ENCODE measurements at places on chromosomes 3 and 15. TPM values are rescaled to one million over a fixed set of nuclear protein-coding genes. Genes with fewer than 3 reads are reported as not detected.

- no peak for DNase-seq
These were observed 33.7 kb upstream of the ALCAM start for GRCh38 chr3:105332961-105333360.

DNA sequence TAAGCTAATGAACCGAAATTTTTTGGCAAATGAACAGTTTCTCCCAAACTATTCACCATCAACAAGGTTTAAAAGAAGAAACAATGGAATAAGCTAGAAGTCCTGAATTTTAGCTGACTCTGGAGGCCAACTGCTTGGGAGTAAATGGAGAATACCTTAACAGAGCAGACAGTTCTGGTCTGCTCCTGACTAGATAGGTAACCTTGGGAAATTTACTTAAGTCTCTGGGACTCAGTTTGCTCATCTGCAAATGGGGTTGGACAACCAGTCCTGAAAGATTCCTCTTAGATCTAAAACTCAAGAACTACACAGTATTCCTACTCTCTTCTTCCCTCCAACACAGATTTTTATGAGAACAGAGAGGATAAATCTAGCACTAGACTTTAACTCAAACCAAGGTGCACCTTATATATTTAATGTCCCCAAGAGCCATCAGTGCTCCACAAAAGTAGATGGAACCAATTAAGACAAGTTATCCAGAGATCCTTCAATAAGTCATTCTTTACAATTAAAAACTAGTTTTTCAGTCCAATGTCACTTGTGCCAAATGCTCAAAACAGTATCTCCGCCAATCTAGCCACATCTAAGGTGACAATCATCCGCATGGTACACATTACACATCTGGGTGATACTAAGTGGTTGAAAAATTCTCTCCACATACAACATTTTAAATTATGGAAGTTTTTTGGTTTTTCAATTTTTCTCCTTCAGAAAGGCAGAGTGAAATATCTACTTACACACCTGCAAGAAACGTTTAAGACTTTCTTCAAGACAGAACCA lies 1.5 kb downstream of the RHOA start:
- DNase-seq: no peak

- no peak for DNase-seq
These were observed 26.4 kb upstream of the RPS17 start for GRCh38 chr15:82566690-82567089.

GRCh38 chr3:128846486-128846891 lies 32.9 kb upstream of the ACAD9 start:
- DNase-seq: no peak

- no peak for DNase-seq
These were observed 101.8 kb downstream of the ST8SIA2 start for GRCh38 chr15:92495446-92495845.

- no peak for DNase-seq
These were observed 245.0 kb downstream of the KLF13 start for GRCh38 chr15:31571676-31572075.

DNA sequence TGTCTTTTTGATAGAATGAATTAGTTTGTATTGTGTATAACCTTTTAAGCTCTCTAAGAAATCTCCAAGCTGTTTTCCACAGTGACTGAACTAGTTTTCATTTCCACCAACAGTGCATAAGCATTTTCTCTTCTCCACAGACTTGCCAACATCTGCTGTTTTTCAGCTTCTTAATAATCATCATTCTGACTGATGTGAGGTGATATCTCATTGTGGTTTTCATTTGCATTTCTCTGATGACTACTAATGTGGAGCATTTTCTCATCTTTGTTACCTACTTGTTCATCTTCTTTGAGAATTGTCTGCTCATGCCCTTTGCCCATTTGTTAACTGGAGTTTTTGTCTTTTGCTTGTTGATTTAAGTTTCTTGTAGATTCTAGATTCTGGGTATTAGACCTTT lies 777.5 kb downstream of the OTOL1 start:
- no peak for DNase-seq

DNA sequence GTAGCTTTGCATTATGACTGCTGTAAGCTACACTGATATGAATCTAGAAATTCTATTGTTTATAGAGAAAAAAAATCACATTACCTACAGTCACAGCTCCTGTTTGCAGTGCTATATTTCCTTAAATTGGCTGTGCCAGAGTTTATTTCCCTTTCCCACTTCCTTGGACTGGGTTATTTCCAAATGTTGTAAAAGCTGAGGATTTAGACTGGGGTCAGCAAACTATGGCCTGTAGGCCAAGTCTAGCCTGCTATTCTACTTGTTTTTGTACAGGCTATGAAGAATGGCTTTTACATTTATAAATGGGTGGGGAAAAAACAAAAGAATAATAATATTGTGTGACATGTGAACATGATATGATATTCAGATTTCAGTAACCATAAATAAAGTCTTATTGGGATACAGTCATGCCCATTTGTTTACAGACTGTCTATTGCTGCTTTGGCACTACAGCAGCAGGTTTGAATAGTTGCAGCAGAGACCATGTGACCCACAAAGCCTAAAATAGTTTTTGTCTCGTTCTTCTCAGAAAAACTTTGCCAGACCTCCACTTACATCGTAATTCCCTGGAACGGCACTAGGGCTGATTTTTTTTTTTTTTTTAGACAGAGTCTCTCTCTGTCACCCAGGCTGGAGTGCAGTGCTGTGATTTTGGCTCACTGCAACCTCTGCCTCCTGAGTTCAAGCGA lies 7.8 kb downstream of the GLDN start:
- DNase-seq: no peak

- DNase-seq: no peak
These were observed 39.1 kb downstream of the IDH2 start for GRCh38 chr15:90062973-90063769.

DNA sequence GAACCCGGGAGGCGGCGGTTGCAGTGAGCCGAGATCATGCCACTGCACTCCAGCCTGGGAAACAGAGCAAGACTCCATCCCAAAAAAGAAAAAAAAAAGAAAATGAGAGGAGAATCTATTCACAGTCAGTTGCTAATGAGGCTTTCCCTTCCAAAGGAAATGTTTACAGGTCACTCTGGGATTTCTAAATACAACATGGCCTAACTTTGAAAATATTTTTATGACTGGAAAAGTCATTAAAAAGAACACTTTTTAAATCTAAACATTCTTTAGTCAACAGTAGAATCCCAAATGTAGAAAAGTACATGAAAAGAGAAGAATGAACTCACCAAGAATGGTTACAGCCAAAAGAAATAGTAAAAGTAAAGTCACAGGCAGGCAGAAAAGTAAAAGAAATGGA lies 78.6 kb downstream of the PLD1 start:
- no peak for DNase-seq

The NTRK3 gene
- total RNA-seq: 52.3 TPM

The MAP6D1 gene
- total RNA-seq: 4.5 TPM

The SKOR1 gene
- total RNA-seq: 0.16 TPM

The GABRA5 gene
- 38.1 TPM for total RNA-seq

The CHST2 gene
- total RNA-seq: 33.4 TPM

The GOLGA8S gene
- total RNA-seq: not detected

The STXBP5L gene
- total RNA-seq: 18.6 TPM

The CYP11A1 gene
- not detected for total RNA-seq

The LIPC gene
- total RNA-seq: 0.16 TPM

The STRC gene
- 0.47 TPM for total RNA-seq

The PRTG gene
- 3.0 TPM for total RNA-seq

The MRPS25 gene
- total RNA-seq: 17.8 TPM

Data from occipital lobe (tissue), 3 donors.